ENCODE measurements at places on chromosomes 7 and 10. TPM values are rescaled to one million over a fixed set of nuclear protein-coding genes. Genes with fewer than 3 reads are reported as not detected.

The RHEB gene
- 61.3 TPM for total RNA-seq

The VDAC2 gene
- 114 TPM for total RNA-seq

The OR13A1 gene
- 0.63 TPM for total RNA-seq

The MYO3A gene
- total RNA-seq = 8.5 TPM

The ALDH18A1 gene
- 35.1 TPM for total RNA-seq

The FAM204A gene
- total RNA-seq = 52.3 TPM

The PRSS37 gene
- not detected for total RNA-seq

The ERVW-1 gene
- total RNA-seq = not detected

The ADAMTS14 gene
- total RNA-seq = 0.31 TPM

The PNLIPRP1 gene
- total RNA-seq = not detected

The GRM3 gene
- total RNA-seq = 133 TPM

The KIAA1549 gene
- 57.9 TPM for total RNA-seq

The FOXI2 gene
- total RNA-seq = not detected

The OR6V1 gene
- total RNA-seq = not detected

The ACTL6B gene
- 107 TPM for total RNA-seq

The THSD7A gene
- total RNA-seq = 41.6 TPM

The CLIP2 gene
- 178 TPM for total RNA-seq

The AASS gene
- 32.9 TPM for total RNA-seq

The ANXA11 gene
- total RNA-seq = 2.5 TPM

The VAX1 gene
- total RNA-seq = 2.5 TPM

The TMEM176B gene
- not detected for total RNA-seq

The DIP2C gene
- 68.2 TPM for total RNA-seq

The ITPRID1 gene
- 5.3 TPM for total RNA-seq

The ANXA8L1 gene
- not detected for total RNA-seq

The PNLIPRP3 gene
- total RNA-seq = not detected

The UCN3 gene
- total RNA-seq = not detected

The COL17A1 gene
- total RNA-seq = not detected

The CHRM2 gene
- total RNA-seq = 13.8 TPM

The C10orf67 gene
- total RNA-seq = 0.31 TPM

The EZH2 gene
- total RNA-seq = 43.5 TPM

The CYP2C19 gene
- total RNA-seq = not detected

The LOXL4 gene
- 0.31 TPM for total RNA-seq

The NEURL1 gene
- 44.4 TPM for total RNA-seq

The GSTO1 gene
- 20.3 TPM for total RNA-seq

The WNT8B gene
- 0.31 TPM for total RNA-seq

The DGKI gene
- total RNA-seq = 201 TPM

The VWC2 gene
- 4.4 TPM for total RNA-seq

The CACUL1 gene
- total RNA-seq = 53.2 TPM

The STEAP1B gene
- 1.9 TPM for total RNA-seq

All from parietal lobe (tissue), 2 donors.